ENCODE measurements at places on chromosomes 5 and 9. TPM values are rescaled to one million over a fixed set of nuclear protein-coding genes. Genes with fewer than 3 reads are reported as not detected.
A peak's percentile ranks its signal among the peaks of the same experiment; 100 is the strongest.

GRCh38 chr5:43412644-43413043 lies 453 bp upstream of the CCL28 start:
- H3K4me1 ChIP-seq: no peaks in the 10 kb centered on the region
- DNase-seq: no peak
- H3K27ac ChIP-seq: no peak overlapping the region
- H3K27me3 ChIP-seq: no peaks in the 10 kb centered on the region

DNA sequence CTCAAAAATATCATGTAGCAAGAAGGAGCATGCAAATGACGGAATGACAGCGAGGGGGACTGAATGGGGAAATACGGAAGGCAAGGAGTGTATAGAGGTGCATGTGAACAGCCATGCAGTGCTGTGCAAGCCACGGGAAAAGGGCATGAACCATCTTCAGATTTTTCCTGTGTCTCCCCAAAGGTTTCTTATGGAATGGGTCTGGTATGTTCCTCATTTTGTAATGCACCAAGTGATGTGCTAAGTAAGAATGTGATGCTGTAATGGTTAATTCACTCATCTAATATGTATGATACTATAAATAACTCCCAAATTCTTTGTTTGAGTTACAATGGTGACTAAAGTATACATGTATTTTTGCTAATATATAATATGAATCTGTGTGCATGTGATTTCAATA lies 99.0 kb upstream of the DAB2 start:
- no peak for DNase-seq
- H3K36me3 ChIP-seq: no peaks in the 10 kb centered on the region
- no peaks in the 10 kb centered on the region for H3K4me1 ChIP-seq
- H3K27me3 ChIP-seq: no peaks in the 10 kb centered on the region
- peak overlapping the region; percentile 71 for H3K27ac ChIP-seq

DNA sequence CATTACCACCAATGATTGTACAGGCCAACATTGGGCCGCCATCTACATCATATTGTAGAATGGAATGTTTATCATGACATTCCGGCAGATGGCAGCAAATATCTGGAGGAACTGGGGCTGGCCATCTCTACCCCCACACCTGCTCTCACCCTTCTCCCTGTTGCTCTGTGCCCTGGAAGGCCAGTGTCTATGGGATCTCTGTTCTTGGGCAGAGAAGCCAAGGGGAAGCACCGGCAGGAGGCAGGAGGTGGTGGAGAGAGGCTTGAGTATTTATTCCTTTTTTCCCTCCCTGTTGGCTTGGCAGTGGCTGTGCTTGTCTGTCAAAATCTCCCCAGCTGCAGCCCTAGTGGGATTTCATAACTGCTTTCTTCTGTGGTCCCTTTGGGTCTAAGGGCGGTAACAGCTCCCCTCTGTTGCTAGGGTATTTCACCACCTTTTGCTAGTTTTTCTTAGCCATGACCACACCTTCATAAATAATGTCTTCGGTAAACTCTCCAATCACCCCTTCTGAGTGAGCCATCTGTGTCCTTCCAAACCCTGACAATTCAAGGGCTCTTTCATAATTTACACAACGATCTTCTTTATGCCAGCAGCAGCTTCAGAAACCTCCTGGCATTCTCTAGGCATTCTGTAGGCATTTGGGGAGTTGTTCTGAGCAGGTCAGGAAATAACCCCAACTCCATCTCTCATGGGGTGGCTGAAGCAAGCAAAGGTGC lies 225.8 kb downstream of the MELK start:
- H3K36me3 ChIP-seq: no peaks in the 10 kb centered on the region
- peaks cover 2% of the 10 kb centered on the region for H3K4me1 ChIP-seq
- no peak overlapping the region for H3K4me3 ChIP-seq
- peak; percentile 50 for DNase-seq
- H3K27ac ChIP-seq: no peak overlapping the region

CARD6 gene
- polyA plus RNA-seq: 0.03 TPM

DNA sequence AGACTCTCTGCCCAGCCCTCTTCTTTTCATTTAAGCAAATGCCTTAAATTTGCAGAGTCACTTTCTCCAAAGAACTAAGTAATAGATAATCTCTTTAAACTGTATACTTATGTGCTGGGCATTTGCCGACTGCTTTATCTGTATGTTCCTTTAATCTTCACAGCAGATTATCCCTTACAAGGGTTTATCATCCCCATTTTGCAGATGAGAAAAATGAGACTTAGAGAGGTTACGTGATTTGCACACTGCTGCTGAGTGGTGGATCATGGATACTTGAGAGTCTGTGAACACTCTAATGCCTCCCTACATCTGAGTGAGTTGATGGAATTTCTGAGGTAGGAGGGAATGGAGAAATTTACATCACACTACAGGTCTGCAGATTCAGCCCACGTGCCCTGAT lies 4.2 kb downstream of the ZNF79 start:
- peaks cover 20% of the 10 kb centered on the region for H3K36me3 ChIP-seq
- no peak for DNase-seq
- peaks cover 6% of the 10 kb centered on the region for H3K4me1 ChIP-seq
- no peak overlapping the region for H3K4me3 ChIP-seq
- no peaks in the 10 kb centered on the region for H3K27me3 ChIP-seq

CCNJL gene
- 6.6 TPM for polyA plus RNA-seq

GRCh38 chr5:112059579-112060135 lies 302.7 kb upstream of the NREP start:
- no peaks in the 10 kb centered on the region for H3K27me3 ChIP-seq
- peak; percentile 3 for DNase-seq
- no peaks in the 10 kb centered on the region for H3K36me3 ChIP-seq
- H3K4me1 ChIP-seq: peaks cover 20% of the 10 kb centered on the region

DNA sequence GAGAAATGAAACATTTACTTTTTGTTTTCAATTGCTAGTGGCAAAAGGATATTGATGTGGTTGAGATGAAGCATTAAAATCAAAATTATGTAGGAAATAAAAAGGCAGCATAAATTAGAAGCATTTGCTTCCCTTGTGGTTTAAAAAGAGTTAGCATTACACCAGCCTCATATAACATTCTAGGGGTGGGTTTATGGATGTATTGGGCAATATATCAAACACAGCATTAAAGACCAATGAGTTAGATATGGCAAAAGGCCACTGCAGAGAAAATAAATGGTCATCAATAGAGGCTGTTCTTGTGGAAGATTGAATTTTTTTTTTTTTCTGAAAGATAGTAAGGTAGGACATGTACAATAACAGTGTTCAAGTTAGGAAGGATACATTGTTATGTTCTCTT lies 473.0 kb downstream of the TLR4 start:
- no peaks in the 10 kb centered on the region for H3K36me3 ChIP-seq
- no peak for DNase-seq
- no peak overlapping the region for H3K4me3 ChIP-seq
- H3K27ac ChIP-seq: no peak overlapping the region
- no peaks in the 10 kb centered on the region for H3K4me1 ChIP-seq

MYMK gene
- polyA plus RNA-seq: not detected

GRCh38 chr5:96680759-96681470 lies 18.7 kb downstream of the CAST start:
- H3K4me3 ChIP-seq: no peak overlapping the region
- no peak overlapping the region for H3K27ac ChIP-seq

- no peaks in the 10 kb centered on the region for H3K4me1 ChIP-seq
- no peaks in the 10 kb centered on the region for H3K27me3 ChIP-seq
- no peak for DNase-seq
- H3K4me3 ChIP-seq: no peak overlapping the region
- no peak overlapping the region for H3K27ac ChIP-seq
- no peaks in the 10 kb centered on the region for H3K36me3 ChIP-seq
Measured at GRCh38 chr9:81414836-81415235, 274.5 kb downstream of the TLE1 start.

DNA sequence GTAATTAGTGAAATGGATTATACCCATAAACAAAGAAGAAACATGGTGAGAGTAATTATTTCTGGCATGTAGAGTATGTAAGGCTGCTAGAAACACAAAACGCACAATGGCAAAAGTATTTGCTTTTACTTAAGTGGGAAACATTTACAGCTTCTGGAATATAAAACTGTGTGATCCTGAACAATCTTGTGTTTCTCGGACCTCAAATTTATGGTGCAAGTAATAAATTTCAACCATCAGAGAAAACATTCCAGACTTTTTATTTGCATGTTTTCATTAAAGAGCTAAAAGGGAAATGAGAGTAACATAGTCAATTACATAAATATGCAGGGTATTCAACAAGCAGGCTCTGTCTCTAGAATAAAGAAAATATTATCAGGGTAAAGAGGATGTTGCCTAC lies 17.2 kb upstream of the PRR16 start:
- peak overlapping the region; percentile 71 for H3K27ac ChIP-seq
- H3K4me1 ChIP-seq: peaks cover 2% of the 10 kb centered on the region
- no peaks in the 10 kb centered on the region for H3K27me3 ChIP-seq
- no peaks in the 10 kb centered on the region for H3K36me3 ChIP-seq

DNA sequence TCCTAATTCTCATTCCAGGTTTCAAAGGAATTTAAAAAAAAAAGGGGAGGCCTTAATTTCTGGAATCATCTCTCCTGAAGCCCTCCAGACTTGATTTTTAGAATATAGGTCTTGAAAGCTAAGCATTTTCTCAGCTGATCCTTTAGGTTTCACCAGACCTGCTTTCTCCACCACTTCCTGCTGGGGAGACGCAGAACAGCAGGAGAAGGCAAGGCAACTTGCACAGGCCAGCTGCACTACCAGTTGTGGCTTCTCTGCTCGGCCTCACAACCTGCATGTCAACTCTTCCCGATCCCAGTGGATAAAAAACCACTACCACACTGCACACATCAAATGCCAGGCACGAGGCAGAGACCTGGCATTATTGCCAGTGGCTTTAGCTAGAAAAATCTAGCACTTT lies 119.8 kb downstream of the SIL1 start:
- no peaks in the 10 kb centered on the region for H3K36me3 ChIP-seq
- DNase-seq: no peak
- no peak overlapping the region for H3K27ac ChIP-seq
- no peaks in the 10 kb centered on the region for H3K27me3 ChIP-seq
- H3K4me1 ChIP-seq: no peaks in the 10 kb centered on the region
- H3K4me3 ChIP-seq: no peak overlapping the region

GRCh38 chr9:7762600-7762999 lies 37.0 kb downstream of the DMAC1 start:
- DNase-seq: no peak
- no peaks in the 10 kb centered on the region for H3K36me3 ChIP-seq
- no peaks in the 10 kb centered on the region for H3K4me1 ChIP-seq
- no peak overlapping the region for H3K4me3 ChIP-seq

DNA sequence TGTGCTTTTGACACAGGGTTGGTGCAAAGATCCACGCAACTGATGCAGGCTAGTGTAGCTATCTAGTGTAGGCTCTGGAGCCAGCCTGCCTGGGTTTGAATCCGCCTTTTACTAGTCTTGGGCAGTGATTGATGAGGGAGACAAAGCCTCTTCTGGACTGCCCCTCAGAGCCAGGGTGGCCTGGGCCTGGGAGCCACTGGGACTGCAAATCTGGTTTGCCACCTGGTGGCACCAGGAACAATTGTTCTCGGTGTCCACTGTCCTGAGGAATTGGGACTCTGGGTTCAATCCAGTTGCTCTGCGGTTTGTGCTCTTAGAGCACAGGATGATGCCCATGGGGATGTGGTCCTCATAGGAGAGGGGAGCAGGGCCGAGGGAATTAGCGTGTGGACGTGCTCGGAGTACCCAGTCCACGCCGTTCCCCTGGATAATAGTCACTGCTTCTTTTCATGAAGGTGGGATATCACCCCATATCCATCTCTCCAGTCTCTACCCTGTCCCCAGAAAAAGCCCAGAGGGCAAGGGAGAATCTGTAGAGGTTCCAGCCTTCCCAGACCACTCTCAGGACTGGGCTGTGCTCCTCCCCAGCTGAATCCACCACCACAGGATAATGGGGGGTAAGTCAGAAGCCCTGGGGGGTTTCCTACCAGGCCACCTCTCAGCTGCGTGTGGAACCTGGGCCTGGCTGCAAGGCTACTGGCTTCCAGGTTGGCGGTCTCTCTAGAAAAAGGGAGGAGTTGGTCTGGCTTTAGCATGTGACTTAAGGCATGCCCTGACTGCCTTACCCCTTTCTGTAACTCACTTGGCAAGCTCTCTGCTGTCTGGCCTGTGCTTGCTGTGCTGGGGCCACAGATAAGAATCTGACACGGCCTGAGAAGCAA lies 1.9 kb downstream of the B4GALT7 start:
- no peak overlapping the region for H3K27ac ChIP-seq
- H3K4me1 ChIP-seq: peaks cover 19% of the 10 kb centered on the region
- peaks cover 4% of the 10 kb centered on the region for H3K36me3 ChIP-seq
- no peak for DNase-seq
- no peaks in the 10 kb centered on the region for H3K27me3 ChIP-seq

GRCh38 chr5:38285226-38285625 lies 26.9 kb downstream of the EGFLAM start:
- no peak overlapping the region for H3K4me3 ChIP-seq
- no peaks in the 10 kb centered on the region for H3K4me1 ChIP-seq
- no peaks in the 10 kb centered on the region for H3K36me3 ChIP-seq
- H3K27ac ChIP-seq: no peak overlapping the region
- no peak for DNase-seq

GRCh38 chr5:146565764-146566367 lies 49.9 kb upstream of the GPR151 start:
- H3K4me3 ChIP-seq: peak overlapping the region; percentile 23
- peaks cover 18% of the 10 kb centered on the region for H3K4me1 ChIP-seq
- no peaks in the 10 kb centered on the region for H3K27me3 ChIP-seq
- DNase-seq: peak; percentile 75

ACOT12 gene
- 0.19 TPM for polyA plus RNA-seq
